Stimulated activated naive CD8-positive, alpha-beta T cell treated with anti-CD3 and anti-CD28 coated beads, Interleukin-15, amount 100 ng/mL, for 72 hours (primary cell): ENCODE measurements at places on chromosomes 4 and X.

DNA sequence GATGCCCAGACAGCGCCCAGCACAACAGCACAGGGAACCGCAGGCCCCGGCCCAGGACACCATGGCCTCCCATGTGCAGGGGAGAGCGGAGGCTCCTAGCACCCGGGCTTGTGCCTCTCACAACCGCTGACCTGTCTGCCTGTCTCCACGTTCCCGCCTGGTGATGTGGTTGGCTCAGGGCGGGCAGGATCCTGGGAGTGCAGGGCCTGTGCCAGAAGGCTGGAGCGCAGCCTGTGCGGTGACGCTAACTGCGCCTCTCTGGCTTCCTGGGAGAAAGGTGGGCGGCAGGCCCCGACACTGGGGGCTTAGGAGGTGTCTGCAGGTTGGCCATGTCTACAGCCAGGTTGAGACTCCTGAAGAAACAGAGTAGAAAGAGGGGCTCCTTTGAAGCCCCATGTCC lies 48.7 kb downstream of the CPZ start:
- no peak for DNase-seq

GRCh38 chr4:112975567-112976355 lies 73.7 kb upstream of the ANK2 start:
- DNase-seq: no peak

GRCh38 chr4:14386196-14386595 lies 616.1 kb upstream of the CPEB2 start:
- DNase-seq: no peak

- DNase-seq: no peak
These were observed 75.4 kb downstream of the DCHS2 start for GRCh38 chr4:154416190-154416547.

GRCh38 chr4:19683426-19683825 lies 568.3 kb upstream of the SLIT2 start:
- no peak for DNase-seq

GRCh38 chrX:119981286-119982070 lies 37.9 kb upstream of the NKAP start:
- DNase-seq: no peak

GRCh38 chr4:67575232-67576058 lies 16.9 kb downstream of the STAP1 start:
- DNase-seq: no peak

- peak; percentile 3 for DNase-seq
These were observed 50.3 kb downstream of the HMX1 start for GRCh38 chr4:8821151-8821950.

GRCh38 chr4:168710353-168710946 lies 213.6 kb downstream of the PALLD start:
- no peak for DNase-seq

DNA sequence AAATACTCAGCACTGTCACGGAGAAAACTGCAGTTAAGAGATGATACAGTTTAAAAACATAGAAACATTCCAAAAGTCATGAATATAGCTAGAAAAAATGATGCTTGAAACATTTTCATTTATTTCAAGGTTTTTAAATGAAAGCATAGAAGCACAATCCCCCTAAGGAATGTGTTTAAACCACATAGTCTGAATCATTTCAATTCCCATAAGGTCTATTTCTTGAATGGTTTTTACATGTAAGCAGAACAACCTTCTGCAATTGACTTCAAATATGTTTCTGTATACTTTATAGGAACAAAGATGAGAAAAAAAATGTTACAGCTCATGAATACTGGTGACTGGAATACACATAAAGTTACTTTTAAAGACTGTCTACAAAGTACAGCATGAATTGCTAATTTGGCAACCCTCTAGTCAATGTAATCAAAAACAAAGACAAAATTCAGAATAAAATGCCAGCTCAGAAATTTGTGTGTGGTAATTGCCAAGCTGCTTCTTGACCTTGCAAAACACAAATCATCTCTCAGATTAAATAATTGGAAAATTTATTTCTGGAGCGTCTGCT lies 886.4 kb upstream of the ADGRL3 start:
- no peak for DNase-seq

- no peak for DNase-seq
These were observed 80.8 kb upstream of the ARX start for GRCh38 chrX:25096522-25097045.

DNA sequence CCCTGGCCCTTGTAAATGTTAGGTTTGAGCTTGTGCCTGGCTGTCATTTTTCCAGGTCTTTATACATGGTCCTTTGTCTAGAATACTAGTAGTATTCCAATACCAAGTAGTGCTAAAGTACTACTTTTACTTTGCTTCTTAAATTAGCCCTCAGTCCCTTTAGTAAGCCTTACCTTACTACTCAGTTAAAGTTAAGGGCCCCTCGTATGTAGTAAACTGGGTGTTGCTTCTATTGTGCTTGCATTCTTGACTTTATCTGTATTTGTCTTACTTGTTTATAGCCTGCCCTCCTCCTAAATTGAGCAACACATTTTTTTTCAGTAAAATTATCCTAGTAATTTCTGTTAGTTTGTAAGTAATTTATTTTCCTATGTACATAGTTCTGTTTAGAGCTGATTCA lies 25.2 kb downstream of the CLCN3 start:
- DNase-seq: no peak

DNA sequence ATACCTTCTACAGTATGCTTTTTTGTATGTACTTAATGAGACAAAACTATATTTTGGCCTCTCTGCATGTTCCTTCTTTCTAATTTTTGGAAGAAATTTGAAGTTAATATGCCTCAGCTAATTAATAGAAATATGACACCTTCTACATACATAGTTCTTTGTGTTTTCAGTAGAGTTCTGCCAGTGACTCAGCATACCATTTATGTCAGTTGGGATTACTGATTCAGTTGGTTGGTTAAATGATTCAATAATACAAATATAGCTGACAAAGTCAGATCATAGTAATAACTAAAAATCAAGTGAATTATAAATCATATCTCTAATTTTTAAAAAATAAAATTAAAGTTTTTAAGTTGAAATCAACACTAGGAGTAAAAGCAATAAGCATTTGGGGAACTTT lies 16.8 kb downstream of the BTC start:
- no peak for DNase-seq

DNA sequence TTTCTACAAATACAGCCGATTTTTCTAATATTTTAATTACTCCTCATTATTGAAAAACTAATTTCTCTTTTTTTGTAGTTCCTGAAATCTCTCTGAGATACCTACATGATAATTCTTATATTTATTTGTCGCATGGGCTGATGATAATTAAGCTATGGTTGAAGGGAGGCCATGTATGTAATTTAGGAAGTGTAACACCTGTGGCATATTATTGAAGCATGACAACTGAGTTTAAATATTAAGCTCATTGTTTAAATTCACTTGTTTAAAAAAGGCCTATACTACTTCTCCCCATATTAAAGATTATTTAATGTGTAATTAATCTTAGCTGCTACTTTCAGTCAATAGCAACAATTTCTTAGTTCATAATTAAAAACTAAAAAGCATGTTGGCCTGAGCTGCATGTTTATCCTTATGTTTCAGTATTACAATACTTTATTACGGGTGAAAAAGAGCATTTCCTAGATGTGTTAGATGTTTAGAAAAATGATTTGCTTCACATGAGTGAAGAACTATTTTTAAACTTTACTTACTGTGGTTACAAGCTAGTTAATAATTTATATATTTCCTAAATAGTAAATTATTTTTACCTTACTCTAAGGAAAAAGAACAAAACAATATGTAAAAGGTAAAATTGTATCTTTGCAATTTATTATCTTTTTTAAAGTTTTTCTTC lies 122.4 kb downstream of the RAP1GDS1 start:
- no peak for DNase-seq

DNA sequence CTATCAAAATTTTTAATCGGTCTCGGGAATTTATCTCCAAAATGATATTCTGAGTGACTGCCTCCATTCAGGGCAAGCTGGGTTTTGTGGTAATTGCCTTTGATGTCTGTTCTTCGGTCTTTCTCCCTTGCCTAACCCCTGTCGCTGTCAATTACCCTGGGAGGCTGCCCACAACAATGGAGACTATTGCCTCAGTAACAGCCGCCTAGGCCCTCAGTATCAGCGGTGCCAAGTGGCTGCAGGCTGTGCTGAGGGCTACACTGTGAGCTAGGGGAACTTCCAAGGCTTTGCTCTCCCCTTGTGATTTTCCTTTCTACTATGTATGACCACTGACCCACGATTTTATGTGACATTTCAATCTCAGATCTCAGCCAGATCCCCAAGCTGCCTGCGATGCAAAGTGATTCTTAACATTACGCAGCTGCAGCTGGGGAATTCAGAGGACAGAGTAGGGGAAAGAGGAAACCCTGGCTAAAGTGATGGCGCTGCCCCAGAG lies 36.3 kb upstream of the REST start:
- no peak for DNase-seq

DNA sequence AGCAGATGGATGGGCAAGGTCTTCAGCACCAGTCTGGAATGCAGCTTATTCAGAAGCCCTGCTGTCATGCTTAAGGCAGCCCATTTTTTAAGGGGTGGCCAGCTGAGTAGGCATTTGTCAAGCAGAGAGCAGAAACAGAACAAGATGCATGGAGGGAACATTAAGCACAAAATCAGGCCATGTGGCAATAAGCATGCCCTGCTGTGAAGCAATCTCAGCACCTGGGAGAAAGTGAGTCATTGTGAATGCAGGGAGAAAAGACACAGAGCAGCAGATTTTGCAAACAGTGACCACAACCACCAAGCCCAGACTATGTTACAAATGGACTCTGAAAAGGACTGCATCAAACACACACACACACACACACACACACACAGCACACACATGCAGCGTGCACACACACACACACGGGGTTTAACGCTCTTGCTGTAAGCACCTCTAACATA lies 94.1 kb upstream of the GALNT7 start:
- DNase-seq: no peak

GRCh38 chr4:145389550-145389949 lies 92.1 kb upstream of the SMAD1 start:
- no peak for DNase-seq

GRCh38 chr4:6746721-6747293 lies 30.8 kb downstream of the BLOC1S4 start:
- DNase-seq: no peak

GRCh38 chr4:123248085-123248659 lies 148.4 kb upstream of the SPRY1 start:
- DNase-seq: no peak

DNA sequence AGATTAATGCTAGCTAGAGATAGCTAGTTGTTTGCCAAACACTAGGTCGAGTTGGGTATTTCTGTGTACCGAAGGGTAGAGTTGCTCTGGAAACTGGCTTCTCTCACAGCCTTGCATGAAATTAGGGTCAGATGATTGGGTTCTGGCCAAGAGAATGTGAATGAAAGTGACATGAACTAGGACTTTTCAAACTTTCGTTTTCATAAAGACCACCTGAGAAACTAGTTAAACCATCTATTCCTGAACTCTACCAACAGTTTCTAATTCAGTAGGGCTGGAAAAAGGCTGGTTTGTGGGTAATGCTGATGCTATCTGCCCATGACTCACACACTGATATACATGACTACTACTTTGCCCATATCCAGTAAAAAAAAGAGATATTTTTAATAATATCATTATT lies 157.6 kb downstream of the GASK1B start:
- no peak for DNase-seq

GRCh38 chr4:185623444-185624258 lies 88.3 kb upstream of the PDLIM3 start:
- DNase-seq: no peak

- DNase-seq: no peak
These were observed 46.6 kb upstream of the SHISA3 start for GRCh38 chr4:42350611-42351182.

DNA sequence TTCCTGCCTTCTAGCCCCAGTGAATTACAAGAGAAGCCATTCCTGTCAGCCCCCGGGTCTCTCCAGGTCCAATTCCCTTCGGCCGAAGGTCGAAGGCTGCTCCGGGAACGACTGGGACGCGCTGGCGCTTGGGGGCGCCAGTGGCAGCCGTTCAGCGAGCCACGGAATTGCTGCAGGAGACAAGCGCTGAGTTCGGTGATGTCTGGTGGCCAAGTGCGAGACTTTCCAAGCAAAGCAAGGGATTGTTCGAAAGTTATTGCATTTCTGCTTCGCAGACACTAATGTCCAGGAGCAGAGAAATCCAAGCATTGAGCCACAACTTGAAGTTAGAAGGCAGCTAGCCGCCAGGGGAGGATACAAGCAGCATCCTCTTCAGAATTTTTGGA lies 1.1 kb upstream of the DKK2 start:
- peak; percentile 10 for DNase-seq

DNA sequence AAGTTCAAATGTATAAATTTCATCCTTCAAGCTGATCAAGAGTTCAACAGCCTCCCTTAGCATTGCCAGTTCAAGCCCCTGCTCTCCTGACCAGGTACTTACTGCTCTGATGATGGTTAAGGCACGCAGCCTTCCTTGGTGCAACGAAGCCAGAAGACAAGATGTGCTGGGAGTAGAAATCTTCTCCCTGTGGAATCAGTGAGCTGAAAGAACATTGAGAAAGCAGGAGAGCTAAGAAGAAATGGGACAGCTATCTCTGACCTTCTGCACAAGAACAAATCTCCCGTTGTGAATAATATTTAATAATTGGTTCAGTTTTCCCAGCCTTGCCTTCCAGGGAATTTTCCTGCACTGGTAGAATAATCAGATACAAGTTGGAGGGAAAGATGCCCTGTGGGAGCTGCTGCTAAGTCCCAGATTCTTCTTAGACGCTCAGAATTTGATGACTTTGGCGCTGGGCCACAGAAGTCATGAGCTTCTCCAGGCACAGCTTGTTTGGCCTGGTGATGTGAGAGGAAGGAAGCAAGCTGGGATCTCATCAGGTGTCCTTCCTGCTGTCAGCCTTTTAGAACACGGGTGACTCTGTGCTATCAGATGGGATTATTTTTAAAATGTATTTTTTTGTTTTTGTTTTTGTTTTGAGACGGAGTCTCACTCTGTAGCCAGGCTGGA lies 77.8 kb downstream of the CD38 start:
- DNase-seq: no peak

DNA sequence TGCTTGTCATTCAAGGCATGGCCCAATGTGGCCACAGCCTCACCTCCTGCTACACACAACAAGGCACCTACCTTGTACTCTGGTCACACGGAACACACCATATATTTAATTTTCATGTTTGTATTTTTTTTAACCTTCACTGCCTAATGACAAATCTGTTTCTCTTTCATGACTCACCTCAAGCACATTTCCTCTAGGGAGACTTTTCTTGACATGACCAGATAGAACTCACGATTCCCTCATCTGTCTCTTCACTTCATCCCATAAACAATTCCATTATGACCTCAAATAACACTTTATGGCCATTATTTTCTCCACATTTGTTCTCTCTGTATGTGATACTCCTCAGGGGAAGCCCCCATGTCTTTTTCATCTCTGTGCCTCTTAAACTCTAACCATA lies 11.1 kb downstream of the DRP2 start:
- no peak for DNase-seq

- DNase-seq: peak; percentile 58
These were observed 154.4 kb upstream of the KLF3 start for GRCh38 chr4:38509551-38509950.

- no peak for DNase-seq
These were observed 3.1 kb upstream of the CYSLTR1 start for GRCh38 chrX:78330540-78330939.
